Aorta (tissue), 5 donors: ENCODE measurements at places on chromosomes 12 and 14. TPM values are rescaled to one million over a fixed set of nuclear protein-coding genes. Genes with fewer than 3 reads are reported as not detected.

- no peak overlapping the region for H3K27ac ChIP-seq
- no peak overlapping the region for H3K4me3 ChIP-seq
- no peaks in the 10 kb centered on the region for H3K4me1 ChIP-seq
- H3K36me3 ChIP-seq = no peaks in the 10 kb centered on the region
Observed at GRCh38 chr14:34684578-34684977, 29.8 kb downstream of the CFL2 start.

The PTHLH gene
- 7.1 TPM for total RNA-seq

- H3K27ac ChIP-seq = no peak overlapping the region
- H3K36me3 ChIP-seq = no peaks in the 10 kb centered on the region
- no peaks in the 10 kb centered on the region for H3K27me3 ChIP-seq
- no peak overlapping the region for H3K4me3 ChIP-seq
- H3K4me1 ChIP-seq = no peaks in the 10 kb centered on the region
- no peak for DNase-seq
Observed at GRCh38 chr12:58647495-58647894, 272.8 kb downstream of the LRIG3 start.

The CDK17 gene
- total RNA-seq = 69.7 TPM

The RBM23 gene
- total RNA-seq = 72.6 TPM

The MFAP5 gene
- 59.7 TPM for total RNA-seq

GRCh38 chr12:106150555-106150954 is 11.8 kb upstream of the NUAK1 start:
- no peaks in the 10 kb centered on the region for H3K4me1 ChIP-seq
- no peak overlapping the region for H3K27ac ChIP-seq
- H3K4me3 ChIP-seq = no peak overlapping the region
